ENCODE measurements at places on chromosomes 12 and 14.

- DNase-seq, result no peak
Measured at GRCh38 chr12:21894792-21895595, 46.2 kb downstream of the ABCC9 start.

GRCh38 chr12:5430641-5431603, 986 bp upstream of the NTF3 start:
- no peak for DNase-seq

GRCh38 chr14:56487761-56488160, 91.8 kb upstream of the TMEM260 start:
- DNase-seq, result no peak

DNA sequence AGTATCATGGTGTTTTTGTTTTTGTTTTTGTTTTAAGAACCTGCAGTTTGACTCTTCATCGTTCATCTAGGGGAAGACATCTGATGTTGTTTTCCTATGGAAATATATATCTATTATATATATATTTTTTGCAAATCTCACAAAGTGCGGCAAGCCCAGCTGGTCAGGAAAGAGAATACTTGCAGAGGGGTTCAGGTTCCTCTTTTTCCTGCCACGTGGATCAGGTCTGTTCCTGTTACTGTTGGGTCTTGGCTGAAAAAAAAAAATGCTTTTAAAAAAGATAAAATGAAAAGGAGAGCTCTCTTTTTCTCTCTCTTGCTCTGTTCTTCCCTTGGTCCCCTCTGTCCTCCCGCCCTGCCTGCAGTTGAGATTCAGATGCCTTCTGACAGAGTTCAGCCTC, 179.4 kb upstream of the BCL2L14 start:
- no peak for DNase-seq

GRCh38 chr12:50517421-50518048, 12.8 kb downstream of the DIP2B start:
- no peak for DNase-seq

- DNase-seq, result no peak
Measured at GRCh38 chr12:25477217-25477616, 75.9 kb downstream of the LMNTD1 start.

DNA sequence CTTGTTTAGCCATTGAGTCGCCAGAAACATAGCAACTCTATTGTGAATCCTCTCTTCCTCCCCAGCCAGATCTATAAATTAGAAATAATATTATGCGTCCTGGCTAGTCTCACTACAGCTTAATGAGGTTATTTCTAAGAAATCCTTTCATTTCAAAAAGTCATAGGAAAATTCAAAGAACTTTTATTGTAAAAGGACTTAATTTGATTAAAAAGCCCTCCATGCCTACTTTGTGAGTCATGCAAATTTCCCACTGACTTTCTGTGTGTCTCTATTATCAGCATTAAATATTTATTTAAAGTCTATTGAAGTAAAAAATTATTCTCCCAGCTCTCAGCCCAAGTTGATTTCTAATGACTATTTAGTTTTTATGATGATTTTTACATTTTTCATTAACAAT, 160.7 kb downstream of the PHLDA1 start:
- no peak for DNase-seq

GRCh38 chr12:7144414-7145120, 14.4 kb downstream of the CLSTN3 start:
- no peak for DNase-seq

GRCh38 chr12:108847705-108848104, 9.7 kb downstream of the SSH1 start:
- DNase-seq, result no peak

GRCh38 chr12:103924761-103925641, 5.2 kb upstream of the HSP90B1 start:
- no peak for DNase-seq

DNA sequence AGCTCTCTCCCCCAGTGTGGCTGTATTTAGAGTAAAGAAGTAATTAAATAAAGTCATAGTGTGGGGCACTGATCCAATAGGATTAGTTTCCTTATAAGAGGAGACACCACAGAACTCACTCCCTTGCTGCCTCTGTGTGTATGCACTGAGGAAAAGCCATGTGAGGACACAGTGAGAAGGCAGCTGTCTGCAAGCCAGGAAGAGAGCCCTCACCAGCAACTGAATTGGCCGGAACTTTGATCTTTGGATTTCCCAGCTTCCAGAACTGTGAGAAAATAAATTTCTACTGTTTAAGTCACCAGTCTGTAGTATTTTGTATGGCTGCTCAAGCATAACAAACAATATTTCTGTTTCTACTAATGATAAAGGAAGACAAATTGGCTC, 368.7 kb upstream of the PRICKLE1 start:
- DNase-seq, result no peak

DNA sequence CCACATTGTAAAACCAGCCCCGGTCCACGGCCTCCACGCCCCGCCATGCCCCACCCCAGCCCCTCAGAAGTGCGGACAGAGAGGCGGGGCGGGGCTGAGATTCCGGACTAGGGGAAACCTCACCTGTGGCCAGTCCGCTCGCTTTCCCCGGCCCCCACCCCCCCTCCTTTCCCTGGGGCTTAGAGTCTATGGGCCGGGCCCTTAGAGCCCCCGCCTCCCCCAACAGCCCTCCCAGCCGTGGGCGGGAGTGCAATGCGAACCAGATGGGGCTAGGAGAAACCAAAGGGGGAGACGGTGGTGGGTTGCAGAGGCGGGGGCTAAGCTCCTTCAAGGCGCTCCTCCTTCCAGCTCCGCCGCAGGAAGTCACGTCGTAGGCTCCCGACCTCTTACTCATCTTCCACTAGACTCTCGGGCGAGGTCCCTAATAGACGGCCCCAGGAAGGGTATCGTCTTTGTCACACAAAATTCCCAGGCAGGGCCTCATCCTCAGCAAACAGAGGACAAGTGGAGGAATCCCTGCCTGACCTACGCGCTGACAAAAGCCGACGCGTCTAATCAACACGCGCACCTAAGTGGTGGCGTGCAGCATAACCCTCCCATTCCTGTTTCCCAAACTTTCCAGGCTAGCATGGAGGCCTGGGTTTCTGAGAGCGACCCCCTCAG, 1.1 kb upstream of the NAB2 start:
- DNase-seq, result no peak

GRCh38 chr12:95633049-95633731, 81.9 kb upstream of the USP44 start:
- DNase-seq, result no peak

GRCh38 chr14:99929601-99930000, 135.6 kb upstream of the EVL start:
- no peak for DNase-seq

DNA sequence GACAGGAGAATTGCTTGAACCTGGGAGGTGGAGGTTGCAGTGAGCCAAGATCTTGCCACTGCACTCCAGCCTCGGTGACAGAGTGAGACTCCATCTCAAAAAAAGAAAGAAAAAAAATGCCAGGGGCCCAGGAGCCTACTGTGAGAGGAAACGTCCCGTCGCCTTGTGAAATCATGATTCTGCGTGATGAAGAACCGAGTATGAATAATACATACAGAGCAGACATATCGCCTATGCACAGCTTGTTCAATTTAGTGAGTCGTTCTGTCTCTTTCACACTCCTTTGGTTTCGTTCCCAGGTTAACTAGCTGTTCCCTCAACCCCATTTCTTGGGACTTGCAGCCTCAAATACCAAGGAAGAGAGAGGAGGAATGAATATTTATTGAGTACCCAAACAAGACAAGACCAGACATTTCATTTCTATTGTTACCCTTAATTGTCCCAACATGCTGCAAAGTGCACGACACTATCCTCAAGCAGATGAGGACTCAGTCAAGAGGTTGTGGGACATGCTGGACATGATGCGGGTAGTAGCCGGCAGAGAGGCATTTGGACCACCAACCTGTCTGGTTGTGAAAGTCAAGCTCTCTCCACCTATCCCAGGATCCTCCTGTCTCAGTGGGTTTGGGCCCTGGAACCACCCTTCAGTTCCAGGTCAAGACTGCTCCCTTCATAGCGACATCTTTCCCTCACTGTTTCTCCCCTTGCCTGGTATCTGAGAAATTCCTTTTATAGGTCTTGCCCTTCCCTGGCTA, 8.6 kb upstream of the CD27 start:
- DNase-seq, result no peak

- peak; percentile 24 for DNase-seq
Measured at GRCh38 chr12:44000309-44000952, 164.6 kb downstream of the TMEM117 start.

- peak; percentile 6 for DNase-seq
Measured at GRCh38 chr14:100873096-100873482, 30.4 kb downstream of the RTL1 start.

GRCh38 chr12:62792236-62792870, 142.6 kb downstream of the PPM1H start:
- no peak for DNase-seq

- DNase-seq, result no peak
Measured at GRCh38 chr14:55805250-55805649, 225.2 kb downstream of the KTN1 start.

- DNase-seq, result no peak
Measured at GRCh38 chr14:39422243-39422642, 10.0 kb downstream of the FBXO33 start.

DNA sequence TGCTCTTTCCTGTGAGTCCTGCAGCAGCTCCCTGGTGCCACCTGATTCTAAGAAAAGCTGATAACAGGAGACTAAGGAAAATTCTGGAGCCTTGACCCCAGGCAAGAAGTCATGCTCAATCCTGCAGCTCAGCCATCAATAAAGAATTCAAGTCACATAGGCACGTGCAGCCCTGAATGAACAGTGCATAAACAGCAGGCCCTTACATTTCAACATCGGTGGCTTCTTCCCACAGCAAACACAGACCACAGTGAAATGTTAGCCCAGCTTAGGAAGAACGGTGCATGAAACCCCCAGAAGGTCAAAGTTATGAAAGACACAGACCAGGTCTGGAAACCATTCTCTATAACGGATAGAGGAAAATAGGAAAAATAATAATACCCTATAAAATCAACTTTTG, 10.5 kb downstream of the CINP start:
- DNase-seq, result no peak

GRCh38 chr12:88141425-88141773, 489 bp downstream of the CEP290 start:
- no peak for DNase-seq

DNA sequence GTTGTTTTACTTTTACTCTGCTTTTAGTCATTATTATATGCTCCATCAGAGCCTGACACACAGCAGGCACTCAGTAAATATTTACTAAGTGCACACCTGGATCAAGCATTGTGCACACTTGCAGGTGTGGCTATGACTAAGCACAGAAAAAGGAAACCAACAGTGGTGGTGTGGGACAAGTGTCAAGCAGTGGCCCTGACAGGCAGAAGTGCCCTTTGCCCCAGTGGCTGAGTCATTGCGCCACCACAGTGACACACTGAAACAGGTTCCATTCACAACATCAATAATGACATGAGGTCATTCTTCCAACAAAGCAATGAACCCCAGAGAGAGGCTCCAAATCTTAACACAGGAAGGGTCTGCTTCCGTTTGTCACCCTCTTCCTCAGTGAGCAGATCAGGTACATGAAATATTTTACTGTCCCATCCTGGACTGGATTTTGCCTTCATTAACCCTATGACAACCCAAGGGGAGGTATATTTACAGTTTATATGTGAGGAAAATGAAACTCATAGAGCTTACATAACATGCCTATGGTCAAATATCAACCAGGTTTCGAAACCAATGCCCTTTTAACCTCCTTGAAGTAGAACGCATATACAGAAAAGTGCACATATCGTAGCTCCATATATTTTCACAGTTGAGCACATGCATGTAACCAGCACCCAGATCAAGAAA, 82.6 kb upstream of the GTF2A1 start:
- DNase-seq, result no peak

GRCh38 chr14:79525416-79525815, 685.9 kb downstream of the DIO2 start:
- no peak for DNase-seq

GRCh38 chr12:79982086-79983062, 47.5 kb upstream of the PPP1R12A start:
- DNase-seq, result no peak

GRCh38 chr14:101950100-101950499, 14.3 kb upstream of the DYNC1H1 start:
- DNase-seq, result no peak

GRCh38 chr14:77544571-77544970, 46.0 kb upstream of the ISM2 start:
- DNase-seq, result no peak

GRCh38 chr14:46582826-46583225, 68.8 kb downstream of the RPL10L start:
- DNase-seq, result no peak

- peak; percentile 87 for DNase-seq
Measured at GRCh38 chr14:89618811-89619551, 201.9 kb upstream of the FOXN3 start.

DNA sequence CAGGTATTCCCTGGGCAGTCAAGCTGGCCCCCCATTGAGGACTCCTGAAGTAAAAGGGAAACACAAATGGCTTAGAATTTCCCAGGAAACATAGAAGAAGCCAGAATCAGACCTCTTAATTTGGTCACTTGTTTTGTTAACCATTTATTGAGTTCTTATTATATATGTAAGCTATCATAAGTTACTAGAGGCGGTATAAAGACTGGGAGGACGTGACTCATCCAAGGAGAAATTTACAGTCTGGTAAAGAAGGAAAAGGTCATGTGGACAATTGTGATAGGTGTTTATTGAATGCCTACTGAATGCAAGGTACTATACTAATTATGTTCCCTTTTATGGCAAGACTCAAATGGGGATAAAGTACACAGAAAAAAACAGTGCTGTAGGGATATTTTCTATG, 146.7 kb downstream of the DYRK2 start:
- no peak for DNase-seq

GRCh38 chr12:32062881-32063280, 43.8 kb upstream of the BICD1 start:
- no peak for DNase-seq

DNA sequence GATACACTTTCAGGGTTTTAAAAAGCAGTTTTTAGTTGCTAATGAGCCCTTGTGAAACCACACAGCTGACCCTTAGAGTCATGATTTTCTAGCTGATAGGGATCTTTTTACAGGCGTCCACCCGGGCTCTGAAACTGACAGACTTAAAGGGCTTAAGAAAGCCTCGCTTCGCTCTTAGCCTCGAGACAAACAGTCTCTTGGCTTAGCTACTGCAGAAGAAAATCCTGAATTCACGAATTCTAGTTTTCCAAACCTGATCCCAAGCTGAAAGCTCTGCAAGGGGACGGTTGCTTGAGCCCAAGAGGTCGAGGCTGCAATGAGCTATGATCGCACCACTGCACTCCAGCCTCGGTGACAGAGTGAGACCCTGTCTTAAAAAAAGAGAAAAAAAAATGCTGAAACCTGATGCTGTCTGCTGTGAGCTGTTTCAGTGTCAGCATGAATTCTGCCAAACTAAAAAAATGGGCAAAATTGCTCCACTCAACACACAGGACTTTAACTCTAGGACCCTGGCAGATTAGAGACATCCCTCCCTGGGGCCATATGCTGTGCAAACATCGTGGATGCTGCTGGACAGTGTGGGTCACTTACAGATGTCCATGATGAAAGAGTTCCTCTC, 3.1 kb upstream of the HPD start:
- no peak for DNase-seq

- no peak for DNase-seq
Measured at GRCh38 chr12:31778687-31779086, 49.9 kb upstream of the AMN1 start.
